ENCODE measurements at places on chromosomes 11 and 22. TPM values are rescaled to one million over a fixed set of nuclear protein-coding genes. Genes with fewer than 3 reads are reported as not detected.

- H3K4me3 ChIP-seq = no peak overlapping the region
- H3K36me3 ChIP-seq = no peaks in the 10 kb centered on the region
- H3K4me1 ChIP-seq = peaks cover 29% of the 10 kb centered on the region
- DNase-seq = no peak
- no peak overlapping the region for H3K27ac ChIP-seq
Measured at GRCh38 chr22:32744176-32744959, 57.1 kb upstream of the TIMP3 start.

GRCh38 chr11:64294774-64295173 lies 3.7 kb downstream of the KCNK4 start:
- no peak overlapping the region for H3K27ac ChIP-seq
- peaks cover 2% of the 10 kb centered on the region for H3K36me3 ChIP-seq
- H3K4me3 ChIP-seq = no peak overlapping the region
- H3K4me1 ChIP-seq = peaks cover 31% of the 10 kb centered on the region
- peaks cover 71% of the 10 kb centered on the region for H3K27me3 ChIP-seq

GRCh38 chr11:76639621-76640020 lies 30.9 kb downstream of the LRRC32 start:
- no peak overlapping the region for H3K27ac ChIP-seq
- H3K36me3 ChIP-seq = no peaks in the 10 kb centered on the region
- DNase-seq = no peak
- H3K4me1 ChIP-seq = peaks cover 23% of the 10 kb centered on the region
- no peaks in the 10 kb centered on the region for H3K27me3 ChIP-seq
- H3K4me3 ChIP-seq = no peak overlapping the region

- no peak overlapping the region for H3K27ac ChIP-seq
- H3K4me3 ChIP-seq = no peak overlapping the region
- DNase-seq = no peak
- no peaks in the 10 kb centered on the region for H3K36me3 ChIP-seq
- no peaks in the 10 kb centered on the region for H3K27me3 ChIP-seq
- no peaks in the 10 kb centered on the region for H3K4me1 ChIP-seq
Measured at GRCh38 chr11:106271086-106271485, 193.6 kb downstream of the AASDHPPT start.

DNA sequence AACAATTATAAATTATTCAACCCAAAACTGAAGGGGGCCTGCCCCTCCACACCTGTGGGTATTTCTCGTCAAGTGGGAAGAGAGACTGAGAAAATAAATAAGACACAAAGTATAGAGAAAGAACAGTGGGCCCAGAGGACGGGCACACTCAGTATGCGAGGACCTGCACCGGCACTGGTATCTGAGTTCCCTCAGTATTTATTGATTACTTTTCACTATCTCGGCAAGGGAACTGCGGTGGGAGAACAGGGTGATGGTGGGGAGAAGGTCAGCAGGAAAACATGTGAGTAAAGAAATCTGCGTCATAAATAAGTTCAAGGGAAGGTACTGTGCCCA lies 3.2 kb downstream of the C11orf54 start:
- peaks cover 12% of the 10 kb centered on the region for H3K4me1 ChIP-seq
- no peaks in the 10 kb centered on the region for H3K27me3 ChIP-seq
- no peak for DNase-seq
- H3K4me3 ChIP-seq = no peak overlapping the region
- H3K36me3 ChIP-seq = peaks cover 6% of the 10 kb centered on the region

DNA sequence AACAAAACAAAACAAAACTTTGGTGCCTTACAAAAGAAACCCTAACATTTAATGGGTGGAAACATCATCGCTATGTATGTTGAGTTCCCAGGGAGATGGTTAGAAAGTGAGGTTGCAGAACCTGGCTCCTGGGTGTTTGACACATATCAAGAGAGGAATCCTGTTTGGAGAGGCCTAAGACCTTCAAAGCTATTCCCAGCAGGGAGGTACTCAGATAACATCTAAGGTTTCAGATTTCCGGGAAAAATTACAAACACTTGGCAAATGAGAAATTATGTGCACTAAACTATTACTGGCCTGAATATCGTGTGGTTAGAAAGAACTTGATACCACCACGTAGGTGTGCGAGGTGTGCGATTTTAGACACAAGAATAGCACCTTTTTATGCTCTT lies 18.5 kb downstream of the TRIM5 start:
- H3K27me3 ChIP-seq = no peaks in the 10 kb centered on the region
- peaks cover 39% of the 10 kb centered on the region for H3K36me3 ChIP-seq
- no peaks in the 10 kb centered on the region for H3K4me1 ChIP-seq
- peak; percentile 3 for DNase-seq

OR52A1 gene
- not detected for total RNA-seq

SELENOH gene
- total RNA-seq = 71.4 TPM

OPCML gene
- 0.17 TPM for total RNA-seq
